ENCODE measurements at places on chromosomes 3 and 15.

- no peak overlapping the region for H3K4me3 ChIP-seq
- no peak for DNase-seq
- H3K27me3 ChIP-seq = no peaks in the 10 kb centered on the region
- H3K27ac ChIP-seq = no peak overlapping the region
- peaks cover 13% of the 10 kb centered on the region for H3K4me1 ChIP-seq
Measured at GRCh38 chr15:41941644-41942415, 30.5 kb downstream of the EHD4 start.

DNA sequence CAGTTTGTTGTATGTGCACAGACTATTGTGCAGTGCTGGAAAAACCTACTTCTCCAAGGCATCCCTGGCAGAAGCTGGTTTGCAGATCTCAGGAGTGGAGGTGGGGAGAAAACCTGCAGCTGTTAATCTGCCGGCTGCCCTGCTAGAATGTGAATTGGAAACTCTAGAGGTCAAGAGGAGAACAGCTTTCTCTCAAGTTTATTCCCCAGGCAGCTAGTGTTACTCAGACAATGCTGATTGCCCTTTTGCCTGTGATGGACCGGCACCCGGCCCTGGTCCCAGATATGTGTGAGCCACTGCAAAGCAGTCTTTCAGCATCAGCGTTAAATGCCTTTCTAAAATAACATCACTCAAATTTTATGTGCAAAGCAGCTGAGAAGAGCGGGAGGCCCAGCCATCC, 129.7 kb upstream of the TPM1 start:
- H3K27me3 ChIP-seq = no peaks in the 10 kb centered on the region
- H3K36me3 ChIP-seq = no peaks in the 10 kb centered on the region

DNA sequence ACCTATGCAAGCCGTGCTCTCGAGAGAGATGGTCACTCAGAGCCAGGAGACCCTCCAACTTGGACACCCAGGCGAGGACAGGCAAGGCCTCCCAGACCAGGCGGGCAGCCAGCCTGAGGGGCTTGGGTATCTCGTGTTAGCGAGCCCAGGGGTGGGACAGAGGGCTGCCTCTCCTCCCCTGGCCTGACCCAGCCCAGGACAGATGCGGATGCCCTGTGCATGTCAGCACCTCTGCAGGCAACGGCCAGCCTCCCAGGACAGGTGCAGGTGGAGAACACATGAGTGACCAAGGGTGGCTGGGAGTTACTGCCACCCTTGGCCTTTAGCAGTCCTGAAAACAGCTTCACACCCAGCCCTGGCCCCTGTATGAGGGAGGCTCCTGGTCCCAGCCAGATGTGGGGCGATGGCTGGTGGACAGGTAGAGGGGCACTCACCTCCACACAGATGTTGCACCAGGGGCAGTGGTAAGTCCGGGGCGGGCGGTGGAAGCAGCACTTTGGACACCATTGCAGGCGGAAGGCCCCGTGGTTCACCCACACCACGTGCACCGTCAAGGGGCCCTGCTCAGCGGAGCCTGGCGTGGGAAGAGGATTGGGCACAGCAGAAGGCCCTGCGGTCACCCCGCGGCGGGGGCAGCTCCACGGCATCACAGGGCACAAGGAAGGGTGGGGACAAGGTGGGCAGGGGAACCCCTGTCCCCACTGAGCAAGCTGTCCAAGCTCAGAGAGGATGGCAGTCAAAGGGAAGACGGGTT, 2.1 kb downstream of the ZDHHC19 start:
- no peaks in the 10 kb centered on the region for H3K27me3 ChIP-seq
- H3K4me1 ChIP-seq = no peaks in the 10 kb centered on the region
- H3K36me3 ChIP-seq = no peaks in the 10 kb centered on the region
- no peak for DNase-seq
- H3K27ac ChIP-seq = no peak overlapping the region
- no peak overlapping the region for H3K4me3 ChIP-seq

- H3K36me3 ChIP-seq = peaks cover 7% of the 10 kb centered on the region
- peak overlapping the region; percentile 93 for H3K27ac ChIP-seq
- H3K4me1 ChIP-seq = peaks cover 96% of the 10 kb centered on the region
- no peaks in the 10 kb centered on the region for H3K27me3 ChIP-seq
- peak overlapping the region; percentile 31 for H3K4me3 ChIP-seq
Measured at GRCh38 chr3:190534986-190535385, 21.1 kb downstream of the IL1RAP start.

DNA sequence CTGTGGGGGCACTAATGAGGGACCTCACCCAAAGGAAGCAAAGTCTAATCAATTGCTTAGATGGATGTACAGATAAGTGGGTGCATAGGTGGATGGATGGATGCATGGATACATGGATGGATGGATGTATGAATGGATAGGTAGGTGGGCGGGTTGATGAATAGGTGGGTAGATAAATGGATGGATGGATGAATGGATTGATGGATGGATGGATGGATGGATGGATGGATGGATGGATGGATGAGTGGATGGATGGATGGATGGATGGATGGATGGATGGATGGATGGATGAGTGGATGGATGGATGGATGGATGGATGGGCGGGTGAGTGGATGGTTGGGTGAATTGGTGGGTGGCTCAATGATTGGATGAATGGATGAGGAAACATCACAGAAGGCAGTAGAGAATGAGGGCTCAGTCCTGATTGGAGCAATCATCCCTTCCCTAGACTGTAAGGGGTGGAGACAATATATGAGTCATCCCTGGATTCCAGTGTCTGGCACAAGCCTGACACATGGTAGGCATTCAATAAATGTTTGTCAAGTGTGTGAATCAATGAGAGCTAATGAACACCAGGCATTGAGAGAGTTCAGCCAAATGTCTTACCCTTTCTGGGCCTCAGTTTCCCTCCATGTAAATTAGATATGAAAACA, 40.4 kb upstream of the PXYLP1 start:
- no peaks in the 10 kb centered on the region for H3K36me3 ChIP-seq
- H3K4me1 ChIP-seq = no peaks in the 10 kb centered on the region
- DNase-seq = peak; percentile 15
- H3K27me3 ChIP-seq = peaks cover 19% of the 10 kb centered on the region
- no peak overlapping the region for H3K4me3 ChIP-seq
- H3K27ac ChIP-seq = no peak overlapping the region

DNA sequence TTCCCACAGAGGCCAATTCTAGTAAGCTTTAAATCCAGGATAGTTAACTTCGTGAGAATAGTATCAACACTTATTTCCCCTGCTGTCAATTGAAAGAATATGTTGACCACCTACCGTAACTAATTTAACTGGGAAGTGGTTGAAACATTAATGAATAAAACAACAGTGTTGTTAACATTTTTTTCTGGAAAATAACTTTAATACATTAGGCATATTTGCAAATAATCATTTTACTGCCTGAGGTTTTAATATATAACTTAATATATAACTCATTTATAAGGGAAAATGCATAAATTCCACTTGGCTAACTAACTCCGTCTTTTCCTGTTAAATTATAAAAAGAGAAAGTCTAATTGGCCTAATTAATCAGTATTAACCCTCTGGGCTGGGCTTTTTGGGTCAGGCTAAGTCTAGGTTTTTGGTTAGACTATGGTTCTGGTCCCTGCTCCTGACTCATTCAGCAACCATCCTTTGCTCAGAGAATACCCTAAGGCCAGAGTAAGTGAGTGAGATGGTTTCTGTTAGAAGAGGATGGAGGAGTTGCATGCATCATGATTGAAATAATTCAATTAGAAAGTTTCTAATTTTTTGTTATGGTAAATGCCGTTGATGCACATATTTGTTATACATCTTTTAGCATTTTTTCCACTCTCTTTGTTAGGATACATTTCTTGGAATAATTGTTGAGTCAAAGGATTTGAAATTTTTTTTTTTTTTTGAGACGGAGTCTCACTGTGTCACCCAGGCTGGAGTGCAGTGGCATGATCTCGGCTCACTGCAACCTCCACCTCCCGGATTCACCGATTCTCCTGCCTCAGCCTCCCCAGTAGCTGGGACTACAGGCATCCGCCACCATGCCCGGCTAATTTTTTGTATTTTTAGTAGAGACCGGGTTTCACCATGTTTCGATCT, 10.8 kb upstream of the SKIL start:
- H3K36me3 ChIP-seq = no peaks in the 10 kb centered on the region
- no peak overlapping the region for H3K4me3 ChIP-seq
- H3K4me1 ChIP-seq = no peaks in the 10 kb centered on the region
- no peaks in the 10 kb centered on the region for H3K27me3 ChIP-seq
- H3K27ac ChIP-seq = no peak overlapping the region
- no peak for DNase-seq

DNA sequence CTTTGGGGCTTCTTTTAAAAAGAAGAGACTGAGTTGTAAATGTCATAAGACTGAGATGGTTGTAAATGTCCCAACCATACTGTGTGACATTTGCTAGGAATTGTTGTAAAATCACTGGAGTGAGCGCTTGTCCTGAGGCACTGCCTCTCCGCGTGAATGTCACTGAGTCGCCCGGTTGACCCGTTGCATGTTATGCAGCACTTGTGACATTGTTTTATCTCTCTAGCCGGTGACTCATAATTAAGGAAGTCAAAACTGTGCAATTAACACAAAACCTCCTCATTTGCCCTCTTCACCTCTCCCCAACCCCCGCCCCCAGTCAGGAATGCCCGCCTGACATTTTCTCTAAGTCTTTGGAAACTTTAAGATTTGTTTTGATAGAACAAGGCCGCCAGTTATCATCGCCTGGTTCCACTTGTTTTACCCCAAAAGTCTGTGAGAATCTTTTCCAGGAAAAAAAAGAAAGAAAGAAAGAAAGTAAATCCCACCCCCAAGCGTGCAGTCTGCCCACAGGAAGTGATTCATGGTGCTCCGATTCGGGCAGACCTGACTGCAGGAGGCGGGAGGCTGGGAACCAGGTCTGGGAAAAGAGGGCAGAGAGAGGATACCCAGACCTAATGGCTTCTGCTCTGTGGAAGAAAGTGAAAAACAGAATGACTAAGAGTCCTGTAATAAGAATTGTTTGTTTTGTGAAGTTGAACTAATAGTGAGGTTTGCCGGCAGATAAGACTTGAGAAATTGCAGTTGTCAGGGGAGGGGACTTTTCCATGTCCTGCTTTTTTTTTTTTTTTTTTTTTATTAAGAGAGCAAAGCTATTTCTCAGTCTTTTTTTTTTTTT, 84.8 kb downstream of the SMAD3 start:
- peak overlapping the region; percentile 71 for H3K27ac ChIP-seq
- H3K4me1 ChIP-seq = peaks cover 83% of the 10 kb centered on the region
- no peaks in the 10 kb centered on the region for H3K27me3 ChIP-seq
- no peaks in the 10 kb centered on the region for H3K36me3 ChIP-seq
- H3K4me3 ChIP-seq = peak overlapping the region; percentile 15

DNA sequence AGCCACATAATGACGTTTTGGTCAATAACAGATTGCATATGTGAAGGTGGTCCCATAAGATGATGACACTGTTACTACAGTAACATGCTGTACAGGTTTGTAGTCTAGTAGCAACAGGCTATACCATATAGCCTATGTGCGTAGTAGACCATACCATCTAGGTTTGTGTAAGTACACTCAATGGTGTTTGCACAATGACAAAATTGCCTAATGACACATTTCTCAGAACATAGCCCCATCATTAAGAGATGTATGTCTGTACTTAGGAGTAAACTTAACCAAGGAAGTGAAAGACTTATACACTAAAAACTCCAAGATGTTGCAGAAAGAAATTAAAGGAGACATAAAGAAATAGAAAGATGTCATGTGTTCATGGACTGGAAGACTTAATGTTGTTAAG, 66.2 kb downstream of the RPLP1 start:
- no peaks in the 10 kb centered on the region for H3K4me1 ChIP-seq
- H3K4me3 ChIP-seq = no peak overlapping the region
- no peaks in the 10 kb centered on the region for H3K36me3 ChIP-seq
- no peak for DNase-seq
- no peak overlapping the region for H3K27ac ChIP-seq

- no peak for DNase-seq
- no peaks in the 10 kb centered on the region for H3K4me1 ChIP-seq
- peaks cover 22% of the 10 kb centered on the region for H3K36me3 ChIP-seq
- no peak overlapping the region for H3K27ac ChIP-seq
Measured at GRCh38 chr15:22880068-22880980, 41.9 kb downstream of the NIPA2 start.

GRCh38 chr15:62889141-62889661, 153.3 kb upstream of the TPM1 start:
- no peaks in the 10 kb centered on the region for H3K4me1 ChIP-seq
- H3K27me3 ChIP-seq = no peaks in the 10 kb centered on the region
- no peak for DNase-seq
- H3K36me3 ChIP-seq = no peaks in the 10 kb centered on the region
- H3K27ac ChIP-seq = no peak overlapping the region
- no peak overlapping the region for H3K4me3 ChIP-seq

GRCh38 chr3:18778598-18778997, 353.5 kb upstream of the SATB1 start:
- no peaks in the 10 kb centered on the region for H3K36me3 ChIP-seq
- H3K4me1 ChIP-seq = no peaks in the 10 kb centered on the region
- no peak overlapping the region for H3K4me3 ChIP-seq
- H3K27ac ChIP-seq = no peak overlapping the region
- no peaks in the 10 kb centered on the region for H3K27me3 ChIP-seq
- DNase-seq = no peak

DNA sequence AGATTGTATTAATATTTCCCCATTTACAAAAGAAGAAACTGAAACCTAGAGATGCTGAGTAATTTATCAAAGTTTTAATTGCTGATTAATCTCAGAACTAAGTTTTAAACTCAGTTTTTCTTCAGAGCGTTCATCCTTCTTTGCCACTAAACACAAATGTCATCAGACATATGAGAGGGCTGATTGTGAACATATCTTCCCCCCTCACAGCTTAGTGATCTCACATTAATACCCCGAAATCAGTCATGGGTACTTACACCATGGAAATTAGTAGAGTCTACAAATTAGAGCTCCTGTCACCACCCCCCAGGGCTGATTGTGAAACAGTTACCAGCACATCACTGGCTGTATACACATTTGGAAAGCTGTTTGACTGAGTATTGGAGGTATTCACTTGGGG, 189.3 kb upstream of the SGO1 start:
- H3K4me1 ChIP-seq = no peaks in the 10 kb centered on the region
- DNase-seq = no peak
- no peak overlapping the region for H3K4me3 ChIP-seq
- H3K27me3 ChIP-seq = no peaks in the 10 kb centered on the region

DNA sequence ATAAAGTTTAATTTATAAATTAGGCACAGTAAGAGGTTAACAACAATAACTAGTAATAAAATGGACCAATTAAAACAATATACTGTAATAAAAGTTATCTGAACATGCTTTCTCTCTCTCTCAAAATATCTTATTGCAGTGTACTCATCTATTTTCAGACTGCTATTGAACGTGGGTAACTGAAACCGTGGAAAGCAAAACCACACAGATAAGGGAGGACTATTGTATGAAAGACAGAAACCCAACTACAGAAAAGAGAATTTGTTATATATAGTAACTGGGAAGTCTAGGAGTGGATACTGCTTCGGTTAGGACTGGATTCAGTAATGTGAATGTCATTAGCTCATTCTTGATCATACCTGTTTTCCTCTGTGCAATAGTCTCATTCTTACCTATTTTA, 119.3 kb upstream of the DAZL start:
- H3K36me3 ChIP-seq = no peaks in the 10 kb centered on the region
- no peaks in the 10 kb centered on the region for H3K27me3 ChIP-seq
- H3K4me3 ChIP-seq = no peak overlapping the region
- DNase-seq = no peak
- no peak overlapping the region for H3K27ac ChIP-seq

GRCh38 chr15:74609938-74610301, 5.7 kb upstream of the CLK3 start:
- H3K27me3 ChIP-seq = no peaks in the 10 kb centered on the region
- DNase-seq = no peak
- peaks cover 5% of the 10 kb centered on the region for H3K4me1 ChIP-seq
- no peaks in the 10 kb centered on the region for H3K36me3 ChIP-seq
